A549 treated with CpdA at 1 μM for 4 hours (cell line): ENCODE measurements at places on chromosomes 6 and 20. TPM values are rescaled to one million over a fixed set of nuclear protein-coding genes. Genes with fewer than 3 reads are reported as not detected.

Gene KCNK16
- total RNA-seq, result not detected in 5 replicates

Gene KIZ
- 4.8 to 6.2 TPM (median 5.5 TPM) in 5 replicates for total RNA-seq

Gene HUS1B
- 0.16 to 0.32 TPM (median 0.18 TPM) in 3 of 5 replicates, not detected in the others for total RNA-seq

Gene IPCEF1
- total RNA-seq, result 0.02 to 0.06 TPM in 2 of 5 replicates, not detected in the others

Gene SS18L1
- total RNA-seq, result 8.4 to 11.0 TPM (median 9.3 TPM) in 5 replicates

Gene PSORS1C1
- total RNA-seq, result 3.3 to 6.4 TPM (median 4.2 TPM) in 5 replicates

Gene GJA10
- not detected in 5 replicates for total RNA-seq

Gene GABRR1
- total RNA-seq, result not detected in 5 replicates

Gene RAET1L
- 0.18 to 0.49 TPM (median 0.27 TPM) in 5 replicates for total RNA-seq

Gene PTK6
- 2.2 to 3.0 TPM (median 2.4 TPM) in 5 replicates for total RNA-seq

Gene NT5E
- total RNA-seq, result 29.2 to 46.8 TPM (median 39.3 TPM) in 5 replicates

Gene ALDH8A1
- 0.21 to 0.65 TPM (median 0.34 TPM) in 5 replicates for total RNA-seq

Gene EDEM2
- total RNA-seq, result 40.2 to 48.7 TPM (median 48.1 TPM) in 5 replicates

Gene B3GALT4
- total RNA-seq, result 0.38 to 0.72 TPM (median 0.55 TPM) in 5 replicates

Gene TAB2
- total RNA-seq, result 21.7 to 29.5 TPM (median 23.7 TPM) in 5 replicates

Gene WFDC5
- total RNA-seq, result not detected in 5 replicates

Gene NEDD9
- total RNA-seq, result 29.8 to 40.9 TPM (median 36.4 TPM) in 5 replicates

Gene FOXQ1
- total RNA-seq, result 1.8 to 4.8 TPM (median 4.0 TPM) in 5 replicates

Gene SLC22A2
- total RNA-seq, result 0.02 to 0.09 TPM in 2 of 5 replicates, not detected in the others

Gene HLA-DRA
- total RNA-seq, result not detected in 5 replicates

Gene MOG
- total RNA-seq, result not detected in 5 replicates

Gene MUC21
- not detected in 5 replicates for total RNA-seq

Gene AIF1
- total RNA-seq, result not detected in 5 replicates

Gene SLC17A2
- not detected in 5 replicates for total RNA-seq
